ENCODE measurements at places on chromosomes 7 and 10. TPM values are rescaled to one million over a fixed set of nuclear protein-coding genes. Genes with fewer than 3 reads are reported as not detected.

DNA sequence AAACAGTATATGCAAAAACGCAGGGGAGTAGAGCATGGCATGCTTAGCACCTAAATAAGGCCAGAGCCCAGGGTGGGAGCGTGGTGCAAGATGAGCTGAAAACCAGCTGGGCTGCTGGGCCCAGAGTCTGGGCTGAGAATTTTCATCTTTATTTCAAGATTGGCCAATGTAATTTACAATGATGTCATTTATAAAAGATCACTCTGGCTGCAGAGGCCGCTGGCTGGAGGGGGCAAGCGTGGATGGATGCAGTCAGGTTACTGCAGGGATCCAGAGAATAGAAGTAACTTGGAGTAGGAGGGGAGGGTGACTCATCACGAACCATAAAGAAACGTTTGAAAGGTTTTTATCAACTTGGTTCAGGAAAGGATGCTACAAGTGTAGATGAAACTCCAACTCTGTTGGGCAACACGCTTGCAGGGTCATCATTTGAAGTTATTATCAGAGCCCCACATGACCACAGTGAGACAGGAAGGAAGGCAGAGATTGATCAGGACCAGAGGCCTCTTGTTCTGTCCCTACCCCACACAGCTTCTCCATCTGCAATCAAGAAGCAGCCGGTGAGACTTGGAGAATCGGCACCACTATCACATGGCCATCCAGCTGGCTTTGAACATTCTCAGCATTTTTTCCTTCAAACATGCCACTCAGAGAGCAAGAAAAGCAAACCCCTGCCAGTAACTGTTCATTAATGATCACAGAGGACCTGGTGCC, 49.2 kb downstream of the ODAD2 start:
- no peak for DNase-seq
- H3K4me1 ChIP-seq: no peaks in the 10 kb centered on the region
- no peaks in the 10 kb centered on the region for H3K27me3 ChIP-seq
- H3K36me3 ChIP-seq: no peaks in the 10 kb centered on the region

DNA sequence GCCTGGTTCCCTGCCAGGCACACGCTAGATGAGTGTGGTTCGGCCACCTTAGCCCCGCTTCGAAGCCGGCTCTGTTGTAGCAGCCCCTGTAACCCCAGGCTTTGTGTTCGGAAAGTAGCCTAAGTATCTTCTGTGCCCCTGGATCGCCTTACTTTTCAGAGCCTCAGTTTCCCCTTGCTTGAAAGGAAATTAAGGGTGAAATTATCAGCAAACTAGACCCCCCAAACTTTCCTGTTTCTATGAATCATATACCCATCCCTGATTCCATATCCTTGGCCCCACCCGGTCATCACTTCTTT, 312 bp downstream of the PDCD11 start:
- peak overlapping the region; percentile 92 for H3K27ac ChIP-seq
- no peak for DNase-seq
- H3K4me3 ChIP-seq: peak overlapping the region; percentile 93
- peaks cover 3% of the 10 kb centered on the region for H3K4me1 ChIP-seq

GRCh38 chr10:3538656-3539531, 246.1 kb downstream of the KLF6 start:
- H3K27ac ChIP-seq: no peak overlapping the region
- H3K4me1 ChIP-seq: no peaks in the 10 kb centered on the region

DNA sequence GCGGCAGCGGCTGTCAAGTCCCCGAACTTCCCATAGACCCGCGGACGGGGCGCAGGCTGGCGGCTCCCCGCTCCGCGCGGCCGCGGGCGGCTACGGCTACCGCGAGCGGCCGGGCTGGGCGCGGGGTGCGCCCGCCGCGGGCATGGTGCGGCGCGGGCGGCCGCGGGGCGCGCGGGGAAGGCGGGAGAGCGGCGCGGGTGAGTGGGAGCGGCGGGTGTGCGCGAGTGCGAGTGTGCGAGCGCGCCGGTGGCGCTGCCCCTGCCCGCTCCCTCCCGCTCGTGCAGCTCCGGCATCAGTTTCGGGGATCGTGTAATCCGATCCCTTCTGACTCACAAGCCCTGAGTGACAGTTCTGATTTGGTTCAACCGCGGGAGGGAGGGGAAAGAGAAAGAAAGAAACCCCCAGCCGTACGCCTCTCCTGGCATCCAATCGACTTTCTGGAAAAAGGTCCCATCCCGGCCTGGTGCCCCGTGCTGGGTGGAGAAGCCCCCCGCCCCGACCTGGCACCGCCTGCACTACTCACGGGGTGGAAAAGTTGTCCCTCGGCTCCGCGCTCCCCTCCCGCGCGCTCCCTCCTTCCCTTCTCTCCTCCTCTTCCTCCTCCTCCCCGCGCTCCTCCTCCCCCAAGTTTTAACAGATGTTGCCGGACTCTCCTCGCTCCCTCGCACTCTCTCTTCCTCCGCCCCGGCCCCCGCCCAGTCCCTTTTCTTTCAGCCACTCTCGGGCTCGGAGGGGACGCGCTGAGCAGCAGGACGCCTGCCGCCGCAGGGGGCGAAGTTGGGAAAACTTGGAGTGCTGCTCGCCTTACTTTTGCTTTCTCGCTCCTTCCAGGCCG, at the start of gene GLI3:
Gene GLI3, minus strand, starts transcription at position 234 of the 835 bp plus-strand sequence. CDS start 13,956 bp downstream, outside the sequence.
- no peaks in the 10 kb centered on the region for H3K36me3 ChIP-seq
- peak within 1 kb of the TSS; percentile 47 for H3K4me3 ChIP-seq
- peaks cover 5% of the 10 kb centered on the region for H3K4me1 ChIP-seq
- peak; percentile 90 for DNase-seq

- no peak overlapping the region for H3K27ac ChIP-seq
- H3K4me3 ChIP-seq: no peak overlapping the region
- H3K36me3 ChIP-seq: no peaks in the 10 kb centered on the region
- no peaks in the 10 kb centered on the region for H3K27me3 ChIP-seq
Measured at GRCh38 chr7:155163696-155164095, 93.6 kb downstream of the HTR5A start.

DNA sequence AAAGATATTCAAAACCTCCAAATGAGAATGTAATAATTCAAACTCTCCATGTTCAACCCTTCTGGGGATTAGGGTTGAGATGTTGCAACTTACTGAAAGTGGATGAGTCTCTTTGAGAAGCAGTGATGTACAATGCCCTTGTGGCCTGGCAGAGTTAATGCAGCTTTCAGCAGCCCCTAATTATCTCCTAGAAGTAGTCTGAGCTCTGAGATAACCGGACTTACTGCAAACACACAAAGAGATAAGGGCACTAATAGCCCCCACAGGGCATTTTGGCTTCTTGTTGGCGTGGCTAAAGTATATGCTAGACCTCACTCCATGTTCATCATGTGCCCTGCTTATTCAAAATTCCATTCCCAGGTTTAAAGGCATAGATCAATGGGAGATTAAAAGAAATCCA, 404.7 kb downstream of the NEBL start:
- H3K4me1 ChIP-seq: no peaks in the 10 kb centered on the region
- no peak for DNase-seq
- H3K36me3 ChIP-seq: no peaks in the 10 kb centered on the region
- no peak overlapping the region for H3K27ac ChIP-seq

GRCh38 chr10:20957744-20958143, 60.6 kb upstream of the NEBL start:
- no peaks in the 10 kb centered on the region for H3K27me3 ChIP-seq
- H3K27ac ChIP-seq: no peak overlapping the region
- H3K36me3 ChIP-seq: no peaks in the 10 kb centered on the region

DNA sequence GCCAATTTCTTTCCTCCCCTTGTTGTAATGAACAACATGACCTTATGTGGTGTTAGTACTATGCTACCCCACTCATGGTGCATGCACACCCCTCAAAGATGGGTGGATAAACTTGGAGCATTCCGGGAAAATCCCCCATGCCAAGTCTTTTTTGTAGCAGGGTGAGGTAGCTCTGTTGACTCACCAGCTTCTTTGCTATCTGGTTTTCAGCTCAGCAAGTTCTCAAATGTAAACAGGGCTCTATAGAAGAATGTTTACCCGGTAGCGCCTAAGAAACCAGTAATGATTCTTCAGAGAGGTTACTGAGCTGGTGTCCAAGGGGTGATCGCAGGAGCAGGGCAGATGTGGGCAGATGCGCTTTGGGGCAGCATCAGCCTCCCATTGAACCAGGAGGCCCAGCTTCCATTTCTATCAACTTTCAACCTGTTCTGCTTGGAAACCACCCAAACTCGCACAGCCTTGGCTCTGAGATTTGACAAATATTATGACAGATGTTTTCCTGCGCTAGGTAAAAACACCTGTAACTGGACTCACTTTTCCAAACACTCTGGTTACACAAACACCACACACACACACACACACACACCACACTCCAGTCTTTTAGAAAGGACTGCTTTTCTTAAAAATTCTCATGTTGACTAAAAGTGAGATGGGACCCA, 87.8 kb downstream of the ZRANB1 start:
- H3K4me3 ChIP-seq: no peak overlapping the region
- H3K27ac ChIP-seq: no peak overlapping the region
- no peaks in the 10 kb centered on the region for H3K27me3 ChIP-seq

DNA sequence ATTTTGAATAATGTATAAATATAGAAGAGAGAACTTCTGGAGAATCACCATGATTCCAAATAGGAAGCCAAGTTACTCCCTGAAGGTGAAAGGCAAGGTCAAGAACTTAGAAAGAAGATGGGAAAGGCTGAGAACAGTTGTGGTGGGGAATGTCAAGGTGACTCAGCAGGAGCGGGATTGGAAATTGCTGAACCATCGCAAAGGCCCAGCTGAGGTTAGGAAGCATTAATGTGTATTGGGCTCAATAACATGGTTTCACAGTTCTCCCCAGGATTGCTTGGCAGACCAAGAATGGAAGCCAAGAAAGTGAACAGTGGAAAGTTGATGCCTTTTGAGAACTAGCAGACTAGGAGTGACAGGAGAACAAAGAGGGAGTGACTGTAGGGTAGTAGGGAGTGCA, 133.3 kb downstream of the VTI1A start:
- DNase-seq: no peak
- H3K27ac ChIP-seq: no peak overlapping the region
- no peaks in the 10 kb centered on the region for H3K36me3 ChIP-seq
- H3K4me3 ChIP-seq: no peak overlapping the region
- H3K27me3 ChIP-seq: no peaks in the 10 kb centered on the region

DNA sequence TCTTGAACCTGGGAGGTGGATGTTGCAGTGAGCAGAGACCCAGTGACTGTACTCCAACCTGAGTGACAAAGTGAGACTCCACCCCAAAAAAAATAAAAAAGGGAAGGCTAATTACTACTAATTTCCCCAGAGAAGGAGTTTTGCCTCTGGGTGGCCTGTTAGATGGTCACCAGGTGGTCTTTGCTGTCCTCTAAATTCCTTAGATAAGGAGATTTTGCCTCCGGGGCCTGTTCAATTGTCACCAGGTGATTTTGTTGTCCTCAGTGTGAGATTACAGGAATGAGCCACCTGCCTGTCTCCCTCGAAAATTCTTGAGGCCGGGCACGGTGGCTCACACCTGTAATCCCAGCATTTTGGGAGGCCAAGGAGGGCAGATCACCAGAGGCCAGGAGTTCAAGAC, 24.4 kb upstream of the ZMIZ2 start:
- no peaks in the 10 kb centered on the region for H3K27me3 ChIP-seq
- no peak overlapping the region for H3K4me3 ChIP-seq
- H3K4me1 ChIP-seq: no peaks in the 10 kb centered on the region
- no peak overlapping the region for H3K27ac ChIP-seq
- H3K36me3 ChIP-seq: no peaks in the 10 kb centered on the region

DNA sequence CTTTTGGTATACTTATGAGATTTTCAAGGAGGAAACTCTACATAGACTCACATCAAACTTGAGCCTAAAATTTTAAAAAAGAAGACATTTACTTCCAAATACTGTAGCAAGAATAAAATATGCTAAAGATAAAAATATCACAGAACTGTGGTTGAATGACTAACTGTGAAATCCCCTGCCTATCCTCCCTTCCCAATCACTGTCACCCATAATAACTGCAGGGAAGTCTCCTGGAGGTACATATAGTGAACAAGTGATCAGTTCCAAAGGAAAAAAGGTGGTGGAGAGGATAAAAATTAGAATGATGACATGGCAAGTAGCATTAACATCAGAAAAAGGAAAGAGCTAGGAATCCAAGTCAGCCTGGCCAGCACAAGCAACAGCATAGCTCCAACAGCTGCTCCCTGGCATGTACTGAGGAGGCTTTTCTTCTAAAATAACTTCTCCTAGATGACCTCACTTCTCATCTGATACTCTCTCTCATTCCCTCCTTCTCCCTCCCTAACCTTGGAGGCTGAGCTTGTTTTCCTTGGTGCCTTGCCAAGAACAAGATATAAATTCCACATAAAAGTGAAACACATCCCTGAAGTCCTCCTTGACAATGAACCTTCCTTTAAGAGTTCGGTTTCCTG, 124.0 kb downstream of the IQUB start:
- DNase-seq: no peak
- no peak overlapping the region for H3K4me3 ChIP-seq
- H3K27ac ChIP-seq: no peak overlapping the region
- peaks cover 7% of the 10 kb centered on the region for H3K4me1 ChIP-seq
- no peaks in the 10 kb centered on the region for H3K27me3 ChIP-seq

- no peak overlapping the region for H3K4me3 ChIP-seq
- no peaks in the 10 kb centered on the region for H3K27me3 ChIP-seq
- H3K36me3 ChIP-seq: no peaks in the 10 kb centered on the region
- no peak for DNase-seq
- no peak overlapping the region for H3K27ac ChIP-seq
Measured at GRCh38 chr10:129759214-129760002, 204.7 kb downstream of the EBF3 start.

DNA sequence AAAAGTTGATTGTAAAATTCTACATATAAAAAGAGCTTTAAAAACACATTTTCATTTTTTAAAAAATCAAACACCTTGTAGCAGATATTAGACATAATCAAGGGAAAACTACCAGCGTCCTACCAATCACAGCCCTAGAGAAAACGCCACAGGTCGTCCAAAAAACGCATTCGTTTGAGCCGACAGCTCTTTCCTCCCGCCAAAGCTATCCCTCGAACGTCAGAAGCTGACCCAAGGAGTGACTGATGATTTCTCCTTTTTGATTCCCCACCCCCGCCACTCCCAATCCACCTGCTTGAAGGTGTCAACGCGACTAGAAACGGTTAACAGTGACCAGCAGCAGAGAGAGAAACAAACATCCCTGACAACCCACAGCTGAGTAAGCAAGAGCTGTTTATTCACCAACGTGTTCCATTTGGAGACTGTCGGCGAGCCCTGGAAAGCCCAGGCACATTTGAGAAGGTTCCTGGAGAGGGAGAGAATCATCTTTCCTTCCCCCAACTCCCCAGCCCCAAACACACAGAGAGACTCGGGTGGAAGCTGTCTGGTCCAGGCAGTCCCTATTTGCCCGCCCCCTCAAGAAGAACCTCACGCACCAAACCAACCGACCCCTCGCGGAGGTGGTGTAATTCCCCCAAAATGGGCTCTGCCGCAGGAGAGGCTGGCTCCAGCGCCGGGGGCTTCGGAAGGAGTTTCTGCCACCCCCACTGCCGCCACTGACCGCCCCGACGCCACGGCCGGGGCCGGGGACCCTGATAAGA, 622 bp downstream of the CPEB3 start:
- H3K27ac ChIP-seq: peak overlapping the region; percentile 96
- H3K27me3 ChIP-seq: no peaks in the 10 kb centered on the region
- peaks cover 24% of the 10 kb centered on the region for H3K36me3 ChIP-seq
- H3K4me1 ChIP-seq: peaks cover 19% of the 10 kb centered on the region
- no peak for DNase-seq
- H3K4me3 ChIP-seq: peak overlapping the region; percentile 99

The TMEM273 gene
- 28.5 TPM for polyA plus RNA-seq

The CYTH3 gene
- polyA plus RNA-seq: 17.0 TPM

The CPED1 gene
- 4.0 TPM for polyA plus RNA-seq

The SLC18A3 gene
- polyA plus RNA-seq: not detected

The SOSTDC1 gene
- polyA plus RNA-seq: 0.22 TPM

The TBRG4 gene
- polyA plus RNA-seq: 93.9 TPM

The WDR86 gene
- polyA plus RNA-seq: 0.22 TPM

The NKX2-3 gene
- polyA plus RNA-seq: not detected

The NEUROD6 gene
- polyA plus RNA-seq: not detected

The H2BK1 gene
- polyA plus RNA-seq: not detected

The RPS24 gene
- 4,355 TPM for polyA plus RNA-seq

Data from heart right ventricle (tissue), 16 donors.